Right forelimb (tissue), 1 donor: ENCODE measurements at places on chromosomes 2 and 18.

GRCh38 chr18:5600378-5601071 is 56.7 kb upstream of the EPB41L3 start:
- DNase-seq, result no peak

- DNase-seq, result no peak
These were observed 27.0 kb downstream of the MEIS1 start for GRCh38 chr2:66461664-66462500.

DNA sequence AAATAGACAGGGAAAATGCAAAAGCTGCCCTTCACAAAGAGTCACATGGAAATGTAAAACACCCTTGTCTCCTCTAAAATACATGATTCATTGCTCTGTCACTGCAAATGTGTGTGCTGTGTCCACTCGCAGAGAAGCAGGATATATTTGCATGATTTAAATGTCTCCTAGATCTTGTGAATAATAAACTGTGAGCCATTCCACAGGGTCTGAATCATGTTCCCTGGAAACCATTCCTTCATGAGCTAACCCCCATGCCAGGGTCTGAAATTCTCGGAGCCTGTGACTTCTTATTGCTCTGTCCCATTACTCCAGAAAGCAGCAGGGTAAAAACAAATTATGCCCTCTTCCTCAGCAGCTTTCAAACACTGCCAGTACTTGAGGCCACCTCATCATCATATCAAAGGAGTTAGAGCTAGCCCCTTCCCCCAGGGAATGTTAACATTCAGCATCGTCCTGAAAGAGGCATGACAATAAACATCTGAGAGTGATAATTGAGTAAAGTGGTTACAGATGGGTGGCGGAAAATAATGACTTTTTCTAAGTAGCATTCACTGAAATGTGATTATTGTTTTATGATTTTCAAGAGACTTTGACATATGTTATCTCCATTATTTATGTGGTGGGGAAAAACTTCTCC is 11.7 kb upstream of the CNGA3 start:
- no peak for DNase-seq

DNA sequence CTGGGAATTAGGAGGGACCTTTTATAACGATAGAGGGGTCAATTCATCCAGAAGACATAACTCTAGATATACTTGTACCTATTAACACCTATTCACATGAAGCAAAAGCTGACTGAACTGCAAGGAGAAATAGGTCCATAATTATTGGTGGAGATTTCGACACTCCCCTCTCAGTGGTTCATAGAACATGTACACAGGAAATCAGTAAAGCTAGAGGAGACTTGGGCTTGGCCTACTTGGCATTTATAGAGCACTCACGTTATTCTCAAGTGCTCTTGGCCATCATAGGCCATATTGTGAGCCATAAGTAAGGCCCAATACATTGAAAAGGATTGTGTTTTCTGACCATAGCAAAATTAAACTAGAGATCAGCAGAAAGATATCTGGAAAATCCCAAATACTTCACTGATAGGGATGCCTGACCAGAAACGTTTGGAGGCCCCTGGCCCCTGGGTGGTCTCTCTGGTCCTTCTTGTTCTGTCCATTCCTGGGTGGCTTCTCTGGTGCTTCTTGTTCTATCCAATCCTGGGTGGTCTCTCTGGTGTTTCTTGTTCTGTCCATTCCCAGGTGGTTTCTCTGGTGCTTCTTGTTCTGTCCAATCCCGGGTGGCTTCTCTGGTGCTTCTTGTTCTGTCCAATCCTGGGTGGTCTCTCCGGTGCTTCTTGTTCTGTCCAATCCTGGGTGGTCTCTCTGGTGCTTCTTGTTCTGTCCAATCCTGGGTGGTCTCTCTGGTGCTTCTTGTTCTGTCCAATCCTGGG is 49.0 kb downstream of the SNED1 start:
- no peak for DNase-seq

DNA sequence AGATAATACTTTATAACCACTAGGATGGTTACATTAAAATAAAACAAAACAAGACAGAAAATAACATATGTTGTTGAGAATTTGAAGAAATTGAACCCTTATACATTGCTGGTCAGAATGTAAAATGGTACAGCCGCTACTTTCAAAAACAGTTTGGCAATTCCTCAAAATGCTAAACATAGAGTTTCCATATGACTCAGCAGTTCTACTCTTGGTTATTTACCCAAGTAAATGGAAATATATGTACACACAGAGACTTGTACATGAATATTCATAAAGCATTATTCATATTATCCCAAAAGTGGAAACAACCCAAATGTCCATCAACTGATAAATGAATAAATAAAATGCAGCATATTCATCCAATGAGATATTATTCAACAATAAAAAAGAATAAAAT is 92.5 kb upstream of the LRATD1 start:
- no peak for DNase-seq

DNA sequence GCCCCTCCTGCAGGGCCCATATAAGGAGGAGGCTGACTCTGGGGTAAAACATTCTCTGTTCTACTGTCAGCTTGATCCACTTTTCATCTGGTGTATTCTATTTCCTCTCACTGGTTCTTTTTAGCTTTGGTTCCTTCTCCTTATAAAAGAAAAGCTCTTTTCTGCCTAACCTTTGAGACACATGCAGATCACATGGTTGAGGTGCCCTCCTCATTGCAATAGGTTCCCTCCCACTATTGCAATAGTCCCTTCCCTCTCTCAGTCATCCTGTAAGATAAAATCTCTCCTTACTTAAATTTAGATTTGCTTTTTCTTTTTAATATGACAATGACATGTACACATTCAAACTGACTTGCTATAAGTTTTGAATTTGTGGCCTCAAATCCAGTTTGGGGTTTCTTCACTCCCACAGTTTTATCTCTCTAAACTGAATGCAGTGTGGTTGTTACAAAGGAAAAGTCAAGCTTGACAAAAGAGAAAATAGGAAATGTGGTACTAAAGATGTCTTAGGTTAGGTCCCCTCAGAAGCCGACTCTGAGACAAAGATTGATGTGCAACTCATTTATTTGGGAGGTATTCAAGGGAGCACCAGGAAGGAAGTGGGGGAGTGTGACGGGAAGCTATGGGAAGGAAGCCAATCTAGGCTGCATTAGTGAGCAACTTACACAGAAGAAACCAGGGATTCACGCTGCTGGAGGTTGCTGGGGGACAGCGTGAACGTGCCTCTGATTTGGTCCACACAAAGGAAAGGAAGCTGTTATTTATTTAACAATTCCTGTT is 127.6 kb upstream of the LINC00305 start:
- no peak for DNase-seq
